ENCODE measurements at places on chromosomes 12 and 14.

DNA sequence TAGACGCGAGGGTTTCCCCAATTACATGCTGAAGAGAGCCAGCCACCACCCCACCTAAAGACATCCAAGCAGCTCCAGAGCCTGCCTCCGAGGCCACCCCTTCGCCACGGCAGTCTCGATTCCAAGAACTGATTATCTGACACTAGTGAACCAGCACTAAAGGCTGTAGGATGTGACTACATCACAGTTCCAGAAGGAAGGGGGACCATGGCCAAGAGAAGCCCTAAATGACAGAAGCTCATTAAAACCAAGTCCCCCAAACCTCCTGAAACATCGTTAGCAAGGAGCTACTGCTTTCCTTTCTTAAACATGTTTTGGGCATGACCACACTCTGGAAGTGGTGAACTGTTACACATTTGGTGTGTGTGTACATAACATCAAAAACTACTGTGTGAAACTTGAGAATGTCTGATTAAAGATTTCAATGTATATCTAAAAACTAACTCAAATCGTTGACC, 88.2 kb downstream of the DUSP16 start:
- DNase-seq: peak; percentile 84

DNA sequence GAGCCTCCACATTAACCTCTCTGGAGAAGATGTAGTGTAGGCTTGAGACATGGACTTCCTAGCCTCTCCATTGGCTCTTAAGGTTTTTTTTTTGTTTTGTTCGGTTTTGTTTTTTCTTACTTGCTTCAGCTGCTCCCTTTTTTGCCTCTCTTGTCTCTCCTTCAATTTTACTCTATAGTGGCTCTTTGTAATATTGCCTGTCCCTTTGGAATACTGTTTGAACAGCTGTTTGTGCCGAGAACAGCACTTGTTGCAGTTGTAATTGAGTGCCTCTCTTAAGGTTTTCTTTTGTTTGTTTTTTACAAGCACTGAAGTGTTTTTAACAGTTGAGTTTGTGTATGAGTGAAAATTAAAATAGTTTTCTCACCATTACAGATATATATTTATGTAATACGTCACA, 567.7 kb downstream of the LRFN5 start:
- DNase-seq: no peak

GRCh38 chr12:50103767-50104321, at the start of gene GPD1:
GPD1 (plus strand) TSS chr12:50104008; CDS start chr12:50104051, 43 bp downstream.
- DNase-seq: no peak

GRCh38 chr12:65420941-65421340, 142.5 kb downstream of the MSRB3 start:
- DNase-seq: no peak

DNA sequence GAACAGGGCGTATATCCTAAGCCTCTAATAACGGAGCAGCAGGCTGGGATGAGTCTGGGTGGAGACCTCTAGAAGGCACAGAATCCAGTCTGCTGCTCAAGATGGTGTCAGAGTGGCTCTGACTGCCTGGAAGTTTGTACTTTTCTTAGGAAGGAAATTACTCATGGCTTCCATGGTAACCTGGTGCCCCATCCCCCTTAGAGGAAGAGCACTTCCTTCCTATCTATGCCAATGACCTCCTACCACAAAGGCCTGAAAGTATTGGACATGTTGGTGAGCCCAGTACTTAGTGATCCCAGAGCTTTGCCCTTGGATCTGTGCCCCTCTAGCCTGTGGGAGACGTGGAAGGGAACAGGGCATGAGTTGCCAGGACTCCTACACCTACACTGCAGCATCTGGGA, 1.5 kb downstream of the BATF start:
- DNase-seq: peak; percentile 78

GRCh38 chr14:91419044-91419397, 1.4 kb upstream of the CCDC88C start:
- peak; percentile 77 for DNase-seq

DNA sequence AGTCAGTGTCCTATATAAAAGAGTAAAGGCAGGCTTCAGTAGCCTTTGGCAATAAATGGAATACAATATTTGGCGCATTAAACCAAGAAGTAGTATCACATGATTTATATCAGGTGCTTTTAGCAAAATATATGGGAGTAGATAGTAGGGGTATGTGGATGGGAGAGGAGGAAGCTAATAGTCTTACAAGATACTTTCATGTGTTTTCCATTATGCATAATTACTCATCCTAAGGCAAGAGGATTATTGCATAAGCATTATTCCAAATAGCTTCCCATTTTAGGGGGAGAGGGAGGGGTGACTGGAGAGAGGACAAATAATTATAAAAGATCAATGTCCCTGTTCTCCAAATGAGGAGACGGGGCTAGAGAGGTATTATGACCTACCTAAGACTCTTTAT, 104.3 kb downstream of the DUSP6 start:
- no peak for DNase-seq

DNA sequence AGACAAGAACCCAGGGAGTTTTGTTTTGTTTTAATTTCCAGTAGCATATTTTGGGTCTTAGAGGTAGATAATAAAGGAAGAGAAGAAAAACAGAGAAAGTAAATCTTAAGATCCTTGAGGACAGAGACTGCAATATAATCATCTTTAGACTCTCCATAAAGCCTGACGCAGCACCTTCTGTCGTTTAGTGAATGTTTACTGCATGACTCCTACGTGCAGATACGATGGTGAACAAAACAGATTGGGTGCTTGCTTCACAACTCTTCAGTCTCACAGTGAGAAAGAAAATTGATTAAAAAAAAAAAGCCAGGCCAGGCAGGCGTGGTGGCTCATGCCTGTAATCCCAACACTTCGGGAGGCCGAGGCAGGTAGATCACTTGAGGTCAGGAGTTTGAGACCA, 86.9 kb downstream of the STON2 start:
- DNase-seq: no peak

GRCh38 chr14:94787092-94787491, 17.2 kb upstream of the GSC start:
- DNase-seq: no peak

- DNase-seq: no peak
Measured at GRCh38 chr12:76413121-76413520, 64.9 kb upstream of the BBS10 start.

- DNase-seq: no peak
Measured at GRCh38 chr12:29713729-29714128, 70.0 kb downstream of the TMTC1 start.

- no peak for DNase-seq
Measured at GRCh38 chr14:30657606-30658163, 35.6 kb downstream of the SCFD1 start.

GRCh38 chr12:55670276-55670675, 33.6 kb downstream of the OR10P1 start:
- no peak for DNase-seq

GRCh38 chr12:113246478-113247122, 25.3 kb downstream of the TPCN1 start:
- no peak for DNase-seq

- DNase-seq: no peak
Measured at GRCh38 chr12:83198291-83199015, 511.7 kb downstream of the TMTC2 start.

DNA sequence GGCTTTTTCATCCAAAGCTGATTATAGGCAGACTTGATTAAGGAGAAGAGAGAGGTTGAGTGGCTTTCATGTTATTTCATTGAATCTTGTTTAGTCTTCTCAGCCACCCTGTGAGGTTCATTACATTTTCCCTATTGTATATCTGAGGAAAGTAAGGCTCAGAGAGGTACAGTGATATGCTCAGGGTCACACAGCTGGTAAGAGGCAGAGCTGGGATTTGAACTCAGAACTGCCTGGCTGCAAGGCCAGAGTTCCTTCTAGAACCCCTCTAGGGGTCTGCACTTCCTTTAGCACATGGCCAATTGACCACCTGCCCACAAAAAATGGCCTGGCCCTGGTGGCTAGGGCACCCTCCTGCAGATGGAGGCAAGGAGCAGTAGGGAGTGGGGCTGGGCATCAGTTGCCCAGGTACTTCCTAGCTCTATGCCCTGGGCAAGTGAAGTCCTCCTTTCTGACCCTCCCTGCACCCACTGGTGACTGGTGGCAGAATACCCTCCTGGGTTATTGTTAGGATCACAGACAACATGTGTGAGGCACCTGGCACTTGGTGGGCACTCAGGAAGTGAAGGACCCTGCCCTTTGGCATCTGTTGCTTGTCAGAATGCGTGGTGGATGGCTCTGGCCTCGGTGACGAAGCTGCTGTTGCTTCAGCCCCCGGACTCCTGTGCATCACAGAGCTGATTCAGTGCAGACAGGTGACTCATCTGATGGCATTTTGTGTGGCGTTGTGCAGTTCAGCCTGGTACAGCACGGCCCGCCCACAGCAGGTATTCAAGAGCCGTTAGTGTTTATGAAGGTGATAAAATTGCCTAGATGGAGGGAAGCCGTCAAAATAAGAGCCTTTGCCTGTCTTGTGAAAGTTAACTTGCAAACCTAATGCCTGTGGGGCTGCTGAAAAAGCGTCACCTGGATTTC, 115.8 kb downstream of the SLC25A47 start:
- peak; percentile 46 for DNase-seq

DNA sequence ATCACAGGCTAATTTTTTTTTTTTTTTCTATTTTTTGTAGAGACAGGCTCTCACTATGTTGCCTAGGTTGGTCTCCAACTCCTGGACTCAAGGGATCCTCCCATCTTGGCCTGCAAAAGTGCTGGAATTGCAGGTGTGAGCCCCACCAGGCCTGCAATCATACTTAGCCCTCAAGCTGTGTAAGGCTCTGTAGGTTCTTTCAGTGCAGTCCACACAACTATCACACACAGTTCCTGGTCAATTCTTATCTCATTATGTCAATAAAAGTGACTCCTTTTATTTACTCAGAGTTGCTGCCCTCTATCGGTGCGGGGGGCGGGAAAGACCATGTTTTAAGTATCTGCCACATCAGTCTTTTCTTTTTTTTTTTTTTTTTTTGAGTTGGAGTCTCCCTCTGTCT, 29.0 kb downstream of the SLC2A3 start:
- DNase-seq: no peak

DNA sequence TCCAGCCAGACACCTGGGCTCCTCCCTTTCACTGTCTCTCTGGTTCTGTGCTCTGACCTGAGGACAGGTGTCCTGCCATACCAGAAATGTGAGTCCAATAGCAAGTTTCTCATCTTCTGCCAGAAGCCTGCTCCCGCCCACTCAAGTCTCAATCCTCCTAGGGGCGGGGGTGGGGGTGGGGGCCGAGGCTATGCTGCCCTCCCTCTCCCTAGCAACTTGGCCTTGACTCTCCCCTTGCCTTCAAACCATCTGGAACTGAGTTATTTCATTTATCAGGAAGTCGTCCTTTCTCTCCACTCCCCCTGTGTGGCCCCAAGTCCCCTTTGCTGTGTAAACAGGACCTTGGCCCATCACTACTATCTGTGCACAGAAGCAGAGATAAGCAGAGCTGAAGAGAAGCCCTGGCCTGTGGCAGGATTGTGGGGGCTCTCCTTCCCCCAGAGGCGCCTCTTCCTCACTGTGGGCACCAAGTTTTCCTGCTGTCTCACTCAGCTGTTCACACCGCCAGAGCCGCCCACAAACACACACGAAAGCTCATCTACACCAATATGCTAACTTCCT, 117.1 kb downstream of the DPF3 start:
- no peak for DNase-seq

GRCh38 chr14:29454026-29454693, 473.5 kb downstream of the PRKD1 start:
- DNase-seq: no peak

GRCh38 chr14:105250008-105250366, 1.7 kb downstream of the BTBD6 start:
- no peak for DNase-seq

DNA sequence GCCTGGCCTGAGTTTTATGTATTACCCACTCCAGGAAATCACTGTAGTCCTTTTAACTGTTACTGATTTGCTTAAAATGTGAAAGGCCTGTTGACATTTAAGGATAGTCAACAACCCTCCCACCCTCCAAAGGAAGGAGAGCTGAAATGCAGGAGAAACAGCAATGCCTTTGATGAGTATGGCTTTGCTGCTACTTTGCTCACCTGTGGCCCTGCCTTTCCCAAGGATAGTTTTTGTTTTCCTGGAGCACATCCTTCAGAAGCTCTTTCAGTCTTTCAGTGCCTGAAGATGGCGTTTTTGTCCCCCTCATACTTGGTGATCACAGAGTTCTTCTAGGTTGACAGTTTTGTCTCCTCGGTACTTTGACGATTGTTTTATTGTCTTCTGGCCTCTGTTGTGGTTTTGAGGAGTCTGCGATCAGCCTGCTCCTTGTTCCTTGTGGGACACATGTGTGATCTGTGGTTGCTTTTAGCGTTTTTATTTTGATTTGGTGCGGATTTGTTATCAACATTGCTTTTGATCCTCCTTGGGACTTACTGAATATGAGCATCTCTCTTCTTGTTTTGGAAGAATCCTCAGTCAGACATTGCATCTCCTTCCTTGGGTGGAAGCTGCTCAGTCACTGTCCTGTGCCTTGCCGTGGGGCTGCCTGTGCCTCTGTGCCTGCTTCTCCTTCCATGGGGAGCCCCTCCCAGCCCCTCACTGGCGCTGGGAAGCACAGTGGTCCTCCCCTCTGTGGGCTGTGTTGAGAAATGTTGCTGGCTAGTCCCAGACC, 17.2 kb downstream of the PACS2 start:
- no peak for DNase-seq

- DNase-seq: peak; percentile 88
Measured at GRCh38 chr14:49879646-49880204, 13.2 kb upstream of the ARF6 start.

- DNase-seq: no peak
Measured at GRCh38 chr14:72142328-72142727, 210.1 kb downstream of the RGS6 start.

DNA sequence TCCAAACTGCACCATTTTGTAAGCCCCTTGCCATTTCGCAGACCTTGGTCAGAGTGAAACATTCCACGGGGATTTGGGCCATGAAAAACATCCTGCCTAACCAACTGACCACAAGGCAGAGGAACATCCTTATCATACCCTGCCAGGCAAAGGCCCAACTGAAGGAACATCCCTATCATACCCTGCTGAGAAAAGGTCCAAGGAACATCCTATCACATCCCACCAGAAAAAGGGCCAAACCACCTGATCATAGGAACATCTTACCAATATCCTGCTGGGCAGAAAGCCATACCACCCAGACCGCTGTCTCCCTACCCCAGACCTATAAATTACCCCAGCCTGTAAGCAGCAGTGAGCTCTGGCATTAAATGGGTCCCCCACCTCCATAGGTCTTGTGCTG, 19.4 kb upstream of the LRRC9 start:
- no peak for DNase-seq

- DNase-seq: peak; percentile 44
Measured at GRCh38 chr12:55847603-55848291, 5.0 kb upstream of the MMP19 start.

DNA sequence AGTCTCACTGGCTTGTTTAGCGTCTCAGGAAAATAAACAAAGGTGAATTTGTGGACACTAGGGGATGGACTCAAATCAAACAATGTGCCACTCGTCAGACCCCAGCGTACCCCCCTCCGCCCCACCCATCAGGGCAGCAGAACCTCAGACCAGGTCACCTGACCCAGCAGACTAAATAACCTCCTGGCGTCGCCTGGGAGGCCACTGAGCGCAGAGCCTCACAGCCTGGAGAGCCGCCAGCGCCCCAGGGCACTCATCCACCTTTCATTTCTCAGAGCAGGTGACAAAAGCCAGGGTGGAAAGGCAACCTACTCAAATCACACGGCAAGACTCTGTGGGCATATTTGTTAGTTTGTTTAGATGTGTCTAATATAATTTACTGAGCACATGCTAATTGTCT, 100.9 kb downstream of the DICER1 start:
- DNase-seq: no peak
